ENCODE measurements at places on chromosomes 6 and 20.

DNA sequence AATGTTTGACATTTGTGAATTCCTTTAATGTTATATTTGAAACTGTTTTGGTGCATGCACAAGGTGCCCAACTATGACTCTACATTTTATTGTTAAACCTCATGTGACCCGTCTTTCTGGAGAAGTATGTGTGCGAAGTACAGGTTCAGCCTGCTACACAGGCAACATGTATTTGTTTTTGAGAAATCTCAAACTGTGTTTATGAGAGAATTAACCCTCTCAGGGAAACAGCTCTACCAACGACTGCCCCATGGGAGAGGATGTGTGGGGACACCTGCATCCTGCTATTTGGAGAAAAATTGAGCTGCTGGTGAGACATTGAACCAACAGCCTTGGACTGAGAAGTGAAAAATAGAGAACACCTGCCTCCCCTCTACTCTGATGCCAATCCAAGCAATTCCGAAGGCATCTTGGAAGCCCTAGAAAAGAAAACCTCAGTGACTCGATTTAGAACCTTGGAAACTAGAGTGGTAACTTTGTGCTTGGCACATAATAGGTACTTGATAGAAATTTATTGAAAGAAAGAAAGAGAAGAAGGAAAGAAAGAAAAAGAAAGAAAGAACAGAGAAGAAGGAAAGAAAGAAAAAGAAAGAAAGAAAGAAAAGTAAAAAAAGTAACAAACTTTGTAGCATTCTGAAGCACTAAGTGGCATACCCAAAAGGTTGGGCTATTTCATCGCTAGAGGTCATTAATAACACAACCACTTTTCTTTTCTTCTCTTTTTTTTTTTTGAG is 2.9 kb upstream of the AKAP12 start:
- DNase-seq, result no peak

- no peak for DNase-seq
Measured at GRCh38 chr6:21005816-21006570, 471.7 kb downstream of the CDKAL1 start.

DNA sequence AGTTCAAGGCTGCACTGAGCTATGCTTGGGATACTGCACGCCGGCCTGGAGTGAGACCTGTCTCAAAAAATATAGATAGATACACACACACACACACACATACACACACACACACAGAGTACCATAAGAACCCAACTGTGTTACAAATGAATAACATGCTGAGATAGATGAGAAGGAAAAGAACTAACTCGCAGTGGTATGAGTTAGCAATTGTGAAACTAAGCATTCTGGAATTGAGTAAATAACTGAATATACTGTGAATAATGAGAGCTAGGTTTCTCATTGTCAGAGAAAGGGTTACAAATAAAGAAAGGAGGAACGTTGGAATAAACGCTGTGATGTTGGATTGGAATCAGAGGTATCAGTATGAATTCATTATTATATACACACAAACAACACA is 14.6 kb upstream of the FAXC start:
- DNase-seq, result no peak

- no peak for DNase-seq
Measured at GRCh38 chr6:100461917-100462705, 2.6 kb downstream of the SIM1 start.

- no peak for DNase-seq
Measured at GRCh38 chr20:32830437-32830836, 10.7 kb downstream of the MAPRE1 start.

- DNase-seq, result no peak
Measured at GRCh38 chr6:149293244-149293643, 24.3 kb upstream of the TAB2 start.

DNA sequence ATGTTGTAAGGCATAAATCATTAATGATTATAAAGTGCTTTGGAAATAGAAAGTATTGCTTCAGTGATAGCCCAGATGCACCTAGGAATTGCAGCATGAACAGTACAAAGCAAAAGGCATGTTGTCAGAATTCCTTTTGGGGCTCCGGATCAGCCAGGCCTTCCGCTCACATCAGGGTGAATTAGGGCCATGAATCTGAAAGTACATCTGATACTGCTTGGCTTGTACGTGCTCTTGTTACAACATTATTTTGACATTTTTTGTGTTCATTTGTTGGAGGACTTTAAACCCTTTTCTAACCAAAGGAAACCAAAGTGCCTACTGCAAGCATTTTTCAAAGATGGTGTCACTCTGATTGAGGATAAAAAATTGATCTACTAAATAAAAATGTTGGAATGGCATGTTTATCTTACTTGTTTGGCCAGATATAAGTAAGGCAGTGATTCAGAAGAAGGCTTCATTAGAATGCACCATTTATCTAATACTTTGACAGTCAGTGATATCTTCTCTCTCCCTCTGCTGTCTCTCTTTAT is 1005.6 kb upstream of the FLRT3 start:
- DNase-seq, result no peak

DNA sequence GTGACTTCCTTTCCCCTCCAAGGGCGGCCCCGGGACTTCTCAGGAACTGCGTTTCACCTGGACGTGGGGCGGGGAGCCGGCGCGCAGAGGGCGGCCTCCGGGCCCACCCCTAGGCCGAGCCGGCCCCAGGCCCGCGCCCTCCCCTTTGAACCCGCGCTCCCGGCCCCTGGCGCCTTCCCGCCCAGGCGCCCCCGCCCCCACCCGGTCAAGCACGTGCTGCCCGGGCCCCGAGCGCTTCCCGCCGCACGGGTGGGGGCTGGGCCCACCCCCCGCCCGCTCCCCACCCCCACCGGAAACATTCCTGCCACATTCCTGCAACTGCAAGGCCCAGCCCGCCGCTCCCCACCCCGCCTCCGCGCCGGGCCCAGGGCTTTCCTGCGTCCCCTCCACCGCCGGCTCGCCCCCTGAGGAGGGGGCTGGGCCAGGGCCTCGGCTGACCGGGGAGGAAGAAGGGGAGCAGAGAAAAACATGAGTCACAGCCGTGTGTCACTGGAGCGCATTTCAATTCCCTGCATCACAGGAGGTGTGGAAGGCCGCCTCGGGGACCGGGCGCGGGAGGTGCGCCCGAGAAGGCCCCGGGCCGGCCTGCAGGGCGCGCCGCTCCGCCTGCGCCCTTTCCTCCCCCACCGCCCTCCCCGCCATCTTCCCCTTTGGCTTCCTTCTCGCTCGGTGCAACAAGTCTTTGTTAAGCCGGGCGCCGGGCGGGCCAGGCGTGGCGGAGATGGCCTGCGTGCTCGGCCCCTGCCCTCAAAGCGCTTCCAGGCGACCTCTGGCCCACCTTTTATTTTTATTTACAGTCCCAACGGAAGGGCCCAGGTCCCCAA is 1.2 kb upstream of the HMGA1 start:
- DNase-seq, result no peak

GRCh38 chr6:138307352-138307751 is 70.4 kb upstream of the SMIM28 start:
- no peak for DNase-seq

All from nucleus accumbens (tissue), 56 donors.